ENCODE measurements at places on chromosomes 1 and 21. TPM values are rescaled to one million over a fixed set of nuclear protein-coding genes. Genes with fewer than 3 reads are reported as not detected.

The LYPLA2 gene
- 75.1 TPM for polyA plus RNA-seq

The AVPR1B gene
- polyA plus RNA-seq: 0.85 TPM

The LCE1E gene
- not detected for polyA plus RNA-seq

The S100A14 gene
- 22.1 TPM for polyA plus RNA-seq

The CD34 gene
- 95.1 TPM for polyA plus RNA-seq

The DNAH14 gene
- 16.8 TPM for polyA plus RNA-seq

The CD1D gene
- polyA plus RNA-seq: 7.6 TPM

The KCNJ10 gene
- 25.3 TPM for polyA plus RNA-seq

The ECM1 gene
- 14.4 TPM for polyA plus RNA-seq

The ANKRD65 gene
- polyA plus RNA-seq: 10.6 TPM

The C8B gene
- polyA plus RNA-seq: not detected

The PALMD gene
- polyA plus RNA-seq: 2.6 TPM

The SHISAL2A gene
- polyA plus RNA-seq: 4.4 TPM

The KRTAP25-1 gene
- not detected for polyA plus RNA-seq

The KRTAP13-2 gene
- polyA plus RNA-seq: not detected

The TNN gene
- polyA plus RNA-seq: 2.5 TPM

The EFNA3 gene
- 7.2 TPM for polyA plus RNA-seq

The SMIM12 gene
- polyA plus RNA-seq: 31.5 TPM

The KIF26B gene
- polyA plus RNA-seq: 33.4 TPM

The ADCY10 gene
- 0.73 TPM for polyA plus RNA-seq

The GPN2 gene
- polyA plus RNA-seq: 34.5 TPM

The CDC42 gene
- polyA plus RNA-seq: 409 TPM

The HSPA6 gene
- polyA plus RNA-seq: 0.20 TPM

Measured in renal cortex interstitium (tissue), 15 donors.